ENCODE measurements at places on chromosomes 3 and 15. TPM values are rescaled to one million over a fixed set of nuclear protein-coding genes. Genes with fewer than 3 reads are reported as not detected.

DNA sequence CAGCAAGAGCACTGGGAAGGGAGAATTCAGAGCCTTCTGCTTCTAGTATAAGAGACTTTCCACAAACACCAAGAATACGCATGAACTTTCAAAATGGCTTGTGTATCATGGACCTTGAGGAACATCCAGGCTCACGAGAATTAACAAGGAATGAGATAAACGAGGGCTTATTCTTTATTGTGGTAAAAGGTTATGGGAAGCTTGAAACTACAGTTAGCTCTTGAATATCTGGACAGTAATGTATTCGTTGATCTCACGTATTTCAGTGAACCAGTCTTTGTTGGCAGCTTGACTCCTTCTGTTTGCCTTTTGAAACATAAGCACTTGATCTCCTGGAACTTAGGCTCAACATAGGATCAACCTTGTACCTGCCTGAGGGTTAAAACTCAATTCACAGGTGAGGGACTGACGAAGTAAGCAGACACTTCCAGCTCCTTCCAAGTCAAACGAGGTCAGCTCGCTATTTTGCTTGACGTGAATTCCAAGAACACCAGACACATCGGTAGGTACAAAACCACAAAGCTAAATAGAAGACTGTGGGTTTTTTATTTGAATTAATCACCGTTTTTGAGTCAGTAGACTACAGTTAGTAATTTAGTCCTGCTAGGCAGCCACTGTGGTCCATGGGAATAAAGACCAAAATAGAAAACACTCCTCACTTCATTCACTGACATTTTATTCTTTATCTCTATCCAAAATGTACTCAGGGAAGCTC, 30.8 kb downstream of the GALNT15 start:
- no peak for DNase-seq

GRCh38 chr3:94619643-94620042, 556.8 kb downstream of the NSUN3 start:
- no peak for DNase-seq

DNA sequence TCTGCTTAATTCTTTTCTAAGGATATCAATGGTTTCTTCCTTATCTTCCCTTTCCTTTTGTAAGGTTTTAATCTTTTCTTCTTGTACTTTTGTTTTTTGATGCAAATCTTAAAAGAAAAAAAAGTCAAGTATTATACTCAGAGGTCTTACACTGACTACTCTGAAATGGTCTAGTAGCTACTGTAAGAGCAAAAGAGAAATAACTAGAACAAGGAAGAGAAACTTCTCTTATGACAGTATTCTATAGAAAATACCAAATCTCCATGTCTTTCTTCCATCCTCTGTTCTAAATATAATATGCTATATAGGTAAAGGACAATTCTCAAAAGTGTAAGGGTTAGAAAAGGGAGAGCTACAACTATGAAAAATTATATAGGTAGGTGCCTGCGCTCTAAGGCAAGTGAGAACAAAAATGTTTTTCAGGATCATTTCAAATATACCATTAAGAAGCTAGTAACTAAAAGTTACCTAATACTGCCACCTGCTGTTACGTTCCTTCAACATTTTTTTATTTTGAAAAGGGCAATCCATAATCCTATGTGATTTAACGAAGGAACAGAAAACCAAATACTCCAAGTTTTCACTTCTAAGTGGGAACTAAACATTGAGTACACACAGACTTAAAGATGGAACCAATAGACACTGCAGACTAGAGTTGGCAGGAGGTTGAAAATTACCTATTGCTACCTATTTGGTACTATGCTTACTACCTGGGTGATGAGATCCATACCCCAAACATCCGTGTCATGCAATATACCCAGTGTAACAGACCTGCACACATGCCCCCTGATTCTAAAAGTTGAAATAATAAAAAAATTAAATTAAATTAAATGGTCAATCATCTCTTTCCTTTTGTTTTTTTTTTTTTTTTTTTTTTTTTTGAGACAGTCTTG, 36.7 kb downstream of the CIP2A start:
- DNase-seq: no peak

WWTR1 gene
- polyA plus RNA-seq: 53.5 TPM

- peak; percentile 67 for DNase-seq
These were observed 41.4 kb downstream of the CRTC3 start for GRCh38 chr15:90571063-90571541.

CYP1A1 gene
- polyA plus RNA-seq: 0.14 TPM

DNA sequence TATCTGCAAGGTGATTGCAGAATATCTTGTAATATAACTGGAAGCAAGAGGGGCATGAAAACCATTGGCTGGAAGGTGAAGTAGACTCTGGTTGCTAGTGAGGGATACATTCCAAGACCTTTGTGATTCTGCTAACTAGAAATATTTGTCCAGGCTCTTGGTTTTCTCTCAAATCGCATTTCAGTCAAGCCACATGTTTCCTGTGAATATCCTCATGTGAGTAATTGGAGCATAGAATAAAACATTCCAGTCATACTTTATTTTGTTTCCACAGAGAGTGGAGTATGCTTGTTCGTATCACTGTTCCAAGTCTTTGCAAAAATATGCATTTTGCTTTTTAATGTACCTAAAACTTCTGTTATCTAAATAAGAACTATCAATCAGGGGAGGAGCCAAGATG, 850.0 kb downstream of the EPHA3 start:
- no peak for DNase-seq

ROPN1 gene
- not detected for polyA plus RNA-seq

- DNase-seq: no peak
These were observed 201.1 kb downstream of the NR1D2 start for GRCh38 chr3:24145981-24146822.

DNA sequence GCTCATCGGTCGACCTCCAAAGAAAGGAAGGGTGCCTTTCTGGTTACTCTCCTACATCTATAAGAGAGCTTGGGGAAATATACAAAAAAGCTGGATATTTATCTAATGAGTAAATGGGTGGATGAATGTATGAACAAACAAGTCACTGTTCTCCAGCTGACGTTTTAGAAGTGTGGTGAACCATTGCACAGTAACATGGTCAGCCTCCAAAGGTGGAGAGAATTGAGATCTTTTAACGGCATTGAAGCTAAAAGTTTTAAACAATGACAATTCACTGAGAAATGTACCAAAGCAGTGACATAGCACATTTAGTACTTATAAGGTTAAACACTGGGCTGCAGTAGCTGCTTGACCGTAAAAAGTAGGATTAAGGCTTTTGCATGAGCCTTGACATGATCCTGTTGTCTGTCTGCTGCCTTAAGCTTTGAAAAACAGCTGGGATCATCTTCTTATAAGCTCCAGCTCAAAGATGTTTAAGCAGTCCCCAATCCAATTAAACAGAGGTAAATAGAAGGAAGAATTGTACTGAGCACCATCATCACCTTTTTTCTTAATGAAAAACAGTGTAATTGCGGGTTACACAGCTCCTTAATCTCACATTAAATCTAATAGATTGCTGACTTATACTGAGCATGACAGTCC, 222.9 kb downstream of the WDR72 start:
- DNase-seq: no peak

- no peak for DNase-seq
These were observed 22.7 kb upstream of the ALCAM start for GRCh38 chr3:105343991-105344390.

DNA sequence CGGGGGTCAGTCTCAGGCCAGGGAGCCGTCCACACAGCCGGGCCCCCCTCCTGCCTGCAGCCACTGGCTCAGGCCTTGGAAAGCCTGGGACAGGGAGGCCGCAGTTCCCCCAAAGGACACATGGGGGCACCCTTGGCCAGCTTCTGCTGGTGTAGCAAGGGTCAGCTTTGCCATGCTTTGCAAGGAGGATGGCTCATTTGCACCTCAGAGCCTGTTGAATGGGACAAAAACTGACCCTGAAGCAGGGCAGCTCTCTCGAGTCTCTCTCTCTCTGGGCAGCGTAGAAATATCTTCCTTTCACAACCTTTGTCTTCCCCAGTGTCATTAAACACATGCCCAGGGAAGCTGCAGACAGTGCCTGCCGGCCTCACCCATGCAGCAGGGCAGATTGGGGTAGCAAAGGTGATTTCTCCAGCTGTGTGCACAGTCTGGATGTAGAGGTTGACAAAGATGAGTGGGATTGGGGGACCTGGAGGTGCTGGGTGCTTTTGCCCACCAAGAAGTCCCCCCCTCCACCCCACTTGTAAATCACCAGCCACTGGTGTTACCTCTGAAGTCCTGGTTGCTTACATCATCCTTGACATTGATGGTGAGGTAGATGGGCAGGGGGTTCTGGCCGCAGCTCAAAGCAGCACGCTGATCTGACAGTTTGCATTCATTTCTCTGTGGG, 17.4 kb upstream of the EHD4 start:
- DNase-seq: peak; percentile 91

DNA sequence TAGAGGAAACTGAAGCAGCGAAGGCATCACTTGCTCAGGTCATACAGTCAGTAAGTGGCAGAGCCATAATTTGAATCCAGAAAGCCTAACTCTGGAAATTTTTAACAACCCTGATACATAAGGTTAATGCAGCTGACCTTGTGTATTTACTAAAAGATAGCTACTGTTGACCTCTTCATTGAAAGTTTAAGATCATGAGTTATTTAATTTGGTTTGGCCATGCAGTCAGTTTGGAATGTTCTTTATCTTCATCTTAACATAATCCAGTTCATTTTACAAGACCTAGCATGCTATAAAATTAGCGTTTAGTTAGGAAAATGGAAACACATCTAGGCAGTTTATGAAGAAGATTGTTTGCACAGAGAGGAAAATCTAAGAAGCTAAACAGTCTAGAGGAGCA, 240.9 kb downstream of the RBMS3 start:
- DNase-seq: no peak

DNA sequence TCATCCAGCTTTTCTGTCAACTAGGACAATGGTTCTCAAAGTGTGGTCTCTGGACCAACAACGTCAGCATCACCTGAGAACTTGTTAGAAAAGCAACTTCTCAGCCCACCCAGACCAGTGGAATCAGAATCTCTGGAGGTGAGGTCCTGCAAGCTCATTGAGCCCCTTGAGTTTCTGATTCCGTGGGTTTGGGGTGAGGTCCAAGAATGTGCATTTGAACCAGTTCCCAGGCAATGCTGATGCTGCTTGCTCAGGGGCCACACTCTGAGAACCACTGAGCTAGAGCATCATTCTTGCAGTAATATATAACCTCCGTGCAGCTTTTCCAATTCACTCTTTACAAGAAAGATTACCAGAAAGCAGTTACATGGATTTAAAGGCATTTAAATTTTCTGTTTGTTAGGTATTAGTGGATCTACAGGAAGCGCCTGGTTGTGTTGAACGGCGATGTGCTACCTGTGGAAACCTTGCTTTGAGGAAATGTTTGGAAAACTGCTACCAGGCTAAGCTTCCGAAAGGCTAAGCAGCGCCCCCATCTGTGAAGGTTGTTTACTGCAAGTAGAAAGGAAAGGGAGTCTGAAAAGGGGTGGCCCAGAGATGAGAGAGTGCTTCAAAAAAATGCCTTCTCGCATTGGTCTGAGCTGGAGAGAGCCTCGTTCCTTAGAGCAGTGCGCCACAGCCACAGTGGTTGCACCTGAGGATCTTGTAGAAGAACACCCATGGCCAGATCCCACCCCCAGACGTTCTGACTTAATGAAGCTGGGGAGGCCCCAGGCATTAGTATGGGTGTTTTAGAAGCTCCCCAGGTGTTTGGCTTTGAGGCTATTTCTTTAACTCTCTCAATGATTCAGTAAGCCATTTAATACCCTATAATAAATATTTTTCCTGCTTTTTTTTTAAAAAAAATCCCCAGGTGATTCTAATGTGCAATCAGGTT, 50.0 kb downstream of the RLBP1 start:
- no peak for DNase-seq

DNA sequence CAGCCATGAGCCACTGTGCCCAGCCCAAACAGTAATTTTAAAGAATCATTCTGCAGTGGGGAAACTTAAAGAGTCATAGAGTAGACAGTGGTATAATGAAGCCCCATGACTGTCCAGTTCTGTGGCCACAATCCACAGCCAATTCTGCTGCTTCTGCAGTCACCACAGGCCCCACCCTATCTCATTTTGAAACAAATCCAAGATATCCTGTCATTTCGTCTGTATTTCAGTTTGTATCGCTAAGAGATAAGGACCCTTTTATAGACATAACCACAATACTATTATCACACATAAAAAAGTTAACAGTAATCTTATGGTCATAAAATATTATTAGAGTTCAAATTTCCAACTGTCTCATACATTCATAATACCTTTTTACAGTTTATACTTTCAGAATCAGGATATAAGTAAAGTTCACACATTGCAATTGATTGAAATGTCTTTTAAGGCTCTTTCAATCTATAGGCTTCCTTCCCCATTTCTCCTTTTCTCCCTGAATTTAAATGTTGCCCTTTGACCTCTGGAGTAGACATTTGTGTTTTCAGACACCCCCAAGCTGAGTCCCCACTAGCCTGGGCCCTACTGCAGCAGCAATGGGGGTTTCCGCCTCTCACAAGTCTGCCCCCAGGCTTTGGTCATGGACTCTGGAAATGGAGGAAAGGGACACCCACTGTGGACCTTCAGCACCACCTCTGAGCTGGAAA, 4.2 kb upstream of the NUP210 start:
- DNase-seq: no peak

GABRA5 gene
- not detected for polyA plus RNA-seq

SOX14 gene
- not detected for polyA plus RNA-seq

GRCh38 chr3:94522488-94522887, 459.6 kb downstream of the NSUN3 start:
- DNase-seq: no peak

DNA sequence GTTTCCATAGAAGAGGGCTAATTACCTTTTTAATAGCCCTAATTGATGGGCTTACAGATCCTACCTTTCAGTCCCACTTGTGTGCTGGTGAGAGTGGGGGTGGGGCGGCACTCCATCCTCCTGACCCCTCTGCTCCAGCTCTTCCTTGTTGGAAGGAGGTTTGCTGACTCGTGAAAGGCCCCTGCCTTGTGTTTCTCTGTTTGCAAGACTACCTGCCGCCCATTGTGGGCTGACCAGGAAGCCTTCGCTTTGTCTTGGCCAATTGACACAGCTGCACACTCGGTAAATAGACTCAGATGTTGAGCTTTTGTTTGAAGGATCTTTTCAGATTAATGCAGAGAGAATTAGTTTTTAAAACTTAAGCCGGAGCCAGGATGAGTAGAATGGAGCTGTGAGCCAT, 197.3 kb upstream of the HES1 start:
- no peak for DNase-seq

DNA sequence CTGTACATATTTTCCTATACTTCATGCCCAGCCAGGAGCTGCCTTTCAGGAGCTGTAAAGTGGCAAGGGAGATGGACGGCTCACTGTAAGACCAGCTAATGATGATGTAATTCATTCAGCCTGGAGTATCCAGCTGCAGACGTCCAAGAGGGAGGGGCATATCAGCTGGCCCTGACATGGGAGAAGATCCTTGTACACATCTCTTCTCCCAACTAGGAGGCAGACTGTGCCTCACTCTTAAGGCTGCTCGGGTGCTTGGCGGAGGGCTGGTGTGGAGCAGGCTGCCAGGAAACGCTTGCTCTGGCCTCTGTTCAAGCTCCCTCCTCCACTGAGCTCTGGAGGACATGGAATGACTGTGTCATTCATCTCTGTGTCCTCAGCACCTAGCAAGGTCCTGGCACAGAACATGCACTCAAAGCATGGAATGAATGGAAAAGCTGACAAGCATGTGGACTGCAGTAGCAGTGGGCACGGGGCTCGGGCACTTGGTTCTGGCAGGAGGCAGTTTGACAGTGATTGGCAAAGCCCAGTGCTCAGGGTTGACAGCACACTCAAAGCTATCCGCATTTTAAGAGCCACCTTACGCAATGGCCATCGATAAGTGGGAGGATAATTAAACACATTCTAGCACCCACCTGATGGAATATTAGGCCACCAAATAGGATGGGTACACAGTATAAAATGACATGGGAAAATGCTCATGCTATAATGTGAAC, 72.4 kb downstream of the TBC1D2B start:
- DNase-seq: peak; percentile 83

- no peak for DNase-seq
These were observed 37.3 kb downstream of the BSN start for GRCh38 chr3:49591615-49592014.

Data from psoas muscle (tissue), 8 donors.